T-helper 2 cell treated with Interferon-gamma antibody and Interleukin-4, amounts not matched to agents 5 μg/mL and 100 μg/mL, for 36 hours (primary cell): ENCODE measurements at places on chromosomes 6 and 20.

DNA sequence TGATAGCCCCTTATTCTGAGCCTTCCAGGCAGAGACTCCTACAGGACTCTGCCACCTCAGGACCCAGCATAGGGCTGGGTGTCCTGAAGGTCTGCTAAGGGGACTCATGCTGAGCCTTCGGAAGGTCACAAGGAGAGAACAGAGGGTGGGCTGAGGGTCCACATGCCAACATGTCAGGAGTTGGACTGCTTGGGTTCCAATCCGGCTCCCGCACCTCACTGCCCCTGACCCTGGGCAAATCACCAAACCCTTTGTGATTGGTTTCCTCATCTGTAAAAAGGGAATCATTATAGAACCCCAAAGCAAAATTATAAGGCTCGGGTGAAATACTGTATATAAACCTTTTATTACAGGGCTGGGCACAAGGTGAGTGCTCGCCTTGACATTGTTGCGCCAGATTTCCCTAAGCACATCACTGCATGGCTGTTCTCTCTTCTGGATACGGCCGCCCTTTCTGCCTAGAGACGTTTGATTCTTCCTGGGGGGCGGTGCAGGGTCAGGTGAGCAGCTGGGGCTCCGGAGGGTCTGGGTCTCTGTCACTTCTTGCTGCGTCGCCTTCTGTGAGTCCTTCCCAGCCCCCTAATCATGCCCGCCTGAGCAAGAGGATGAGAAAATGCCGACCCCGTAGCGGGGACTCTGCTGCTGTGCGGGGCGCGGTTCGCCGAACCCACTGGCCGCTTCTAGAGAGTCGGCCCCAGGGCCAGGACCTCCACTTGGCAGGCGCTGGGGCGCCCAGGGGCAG, 90.5 kb upstream of the EPB41L1 start:
- no peak for DNase-seq

DNA sequence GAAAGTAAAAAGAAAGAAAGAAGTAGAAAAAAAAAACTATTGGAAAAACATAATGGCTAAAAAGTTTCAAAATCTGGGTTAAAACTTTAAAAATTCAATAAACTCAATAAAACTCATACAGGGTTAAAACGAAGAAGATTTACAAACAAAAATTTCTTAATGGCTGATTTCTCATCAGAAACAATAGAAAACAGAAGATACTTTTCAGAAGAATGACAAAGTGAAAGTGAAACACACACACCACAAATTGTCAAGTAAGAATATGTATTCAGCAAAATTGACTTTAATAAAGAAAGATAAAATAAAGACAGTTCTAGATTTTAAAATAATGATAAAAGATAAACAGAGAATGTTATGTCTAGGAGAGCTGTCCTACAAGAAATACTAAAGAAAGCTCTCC, 618.9 kb upstream of the GJE1 start:
- no peak for DNase-seq

DNA sequence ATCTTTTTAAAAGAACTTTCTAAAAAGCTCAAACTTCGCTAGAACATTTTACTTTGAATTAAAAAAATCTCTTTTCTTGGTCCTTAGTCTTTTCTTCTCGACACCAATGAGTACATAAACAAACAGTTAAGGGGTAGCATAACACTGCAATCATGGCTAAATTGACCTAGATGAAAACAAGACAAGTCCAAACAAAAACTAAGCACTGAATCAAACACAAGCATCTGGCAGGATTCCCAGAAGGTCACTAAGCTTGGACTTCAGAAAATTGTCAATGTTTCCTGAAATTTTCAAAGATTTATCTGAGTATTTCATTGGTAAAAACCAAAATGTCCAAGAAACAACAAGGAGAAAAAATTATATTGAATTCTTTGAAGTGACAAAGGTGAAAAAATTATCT, 5.0 kb downstream of the COL21A1 start:
- no peak for DNase-seq

DNA sequence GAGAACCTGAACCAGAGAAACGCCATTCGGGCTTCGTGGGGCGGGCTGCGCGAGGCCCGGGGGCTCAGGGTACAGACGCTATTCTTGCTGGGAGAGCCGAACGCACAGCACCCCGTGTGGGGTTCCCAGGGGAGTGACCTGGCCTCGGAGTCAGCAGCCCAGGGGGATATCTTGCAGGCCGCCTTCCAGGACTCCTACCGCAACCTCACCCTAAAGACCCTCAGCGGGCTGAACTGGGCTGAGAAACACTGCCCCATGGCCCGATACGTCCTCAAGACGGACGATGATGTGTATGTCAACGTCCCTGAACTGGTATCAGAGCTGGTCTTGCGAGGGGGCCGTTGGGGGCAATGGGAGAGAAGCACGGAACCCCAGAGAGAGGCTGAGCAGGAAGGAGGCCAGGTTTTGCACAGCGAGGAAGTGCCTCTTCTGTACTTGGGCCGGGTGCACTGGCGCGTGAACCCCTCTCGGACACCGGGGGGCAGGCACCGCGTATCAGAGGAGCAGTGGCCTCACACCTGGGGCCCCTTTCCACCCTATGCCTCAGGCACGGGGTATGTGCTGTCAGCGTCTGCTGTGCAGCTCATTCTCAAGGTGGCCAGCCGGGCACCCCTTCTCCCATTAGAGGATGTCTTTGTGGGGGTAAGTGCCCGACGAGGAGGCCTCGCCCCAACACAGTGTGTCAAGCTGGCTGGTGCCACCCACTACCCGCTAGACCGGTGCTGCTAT, 904 bp downstream of the B3GALT4 start:
- peak; percentile 23 for DNase-seq

DNA sequence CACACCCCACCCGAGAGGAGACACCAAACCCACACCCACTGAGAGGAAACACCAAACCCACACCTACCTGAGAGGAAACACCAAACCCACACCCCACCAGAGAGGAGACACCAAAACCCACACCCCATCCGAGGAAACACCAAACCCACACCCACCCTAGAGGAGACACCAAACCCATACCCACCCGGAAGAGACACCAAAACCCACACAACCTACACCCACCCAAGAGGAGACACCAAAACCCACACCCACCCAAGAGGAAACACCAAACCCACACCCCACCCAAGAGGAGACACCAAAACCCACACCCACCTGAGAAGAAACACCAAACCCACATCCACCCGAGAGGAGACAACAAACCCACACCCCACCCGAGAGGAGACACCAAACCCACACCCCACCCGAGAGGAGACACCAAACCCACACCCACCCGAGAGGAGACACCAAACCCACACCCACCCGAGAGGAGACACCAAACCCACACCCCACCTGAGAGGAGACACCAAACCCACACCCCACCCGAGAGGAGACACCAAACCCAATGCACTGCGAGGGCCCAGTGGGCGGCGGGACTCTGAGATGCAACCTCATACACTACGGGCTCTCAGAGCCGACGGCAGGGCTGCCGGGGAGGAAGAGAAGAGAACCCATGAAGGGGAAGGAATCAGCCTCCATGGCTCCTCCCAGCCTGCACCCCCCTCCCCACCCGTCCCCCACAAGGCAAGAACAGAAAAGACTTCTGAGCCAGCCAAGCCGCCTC, 83.3 kb downstream of the TAF4 start:
- DNase-seq = no peak

GRCh38 chr6:26260110-26260637, 104.8 kb upstream of the BTN3A2 start:
- no peak for DNase-seq

GRCh38 chr6:159122453-159122852, 46.7 kb upstream of the FNDC1 start:
- DNase-seq = no peak

GRCh38 chr6:143006787-143007186, 53.9 kb upstream of the AIG1 start:
- no peak for DNase-seq

GRCh38 chr6:56909115-56909907, 45.6 kb upstream of the BEND6 start:
- DNase-seq = no peak

- DNase-seq = no peak
These were observed 5.0 kb downstream of the HLA-A start for GRCh38 chr6:29947077-29947980.

DNA sequence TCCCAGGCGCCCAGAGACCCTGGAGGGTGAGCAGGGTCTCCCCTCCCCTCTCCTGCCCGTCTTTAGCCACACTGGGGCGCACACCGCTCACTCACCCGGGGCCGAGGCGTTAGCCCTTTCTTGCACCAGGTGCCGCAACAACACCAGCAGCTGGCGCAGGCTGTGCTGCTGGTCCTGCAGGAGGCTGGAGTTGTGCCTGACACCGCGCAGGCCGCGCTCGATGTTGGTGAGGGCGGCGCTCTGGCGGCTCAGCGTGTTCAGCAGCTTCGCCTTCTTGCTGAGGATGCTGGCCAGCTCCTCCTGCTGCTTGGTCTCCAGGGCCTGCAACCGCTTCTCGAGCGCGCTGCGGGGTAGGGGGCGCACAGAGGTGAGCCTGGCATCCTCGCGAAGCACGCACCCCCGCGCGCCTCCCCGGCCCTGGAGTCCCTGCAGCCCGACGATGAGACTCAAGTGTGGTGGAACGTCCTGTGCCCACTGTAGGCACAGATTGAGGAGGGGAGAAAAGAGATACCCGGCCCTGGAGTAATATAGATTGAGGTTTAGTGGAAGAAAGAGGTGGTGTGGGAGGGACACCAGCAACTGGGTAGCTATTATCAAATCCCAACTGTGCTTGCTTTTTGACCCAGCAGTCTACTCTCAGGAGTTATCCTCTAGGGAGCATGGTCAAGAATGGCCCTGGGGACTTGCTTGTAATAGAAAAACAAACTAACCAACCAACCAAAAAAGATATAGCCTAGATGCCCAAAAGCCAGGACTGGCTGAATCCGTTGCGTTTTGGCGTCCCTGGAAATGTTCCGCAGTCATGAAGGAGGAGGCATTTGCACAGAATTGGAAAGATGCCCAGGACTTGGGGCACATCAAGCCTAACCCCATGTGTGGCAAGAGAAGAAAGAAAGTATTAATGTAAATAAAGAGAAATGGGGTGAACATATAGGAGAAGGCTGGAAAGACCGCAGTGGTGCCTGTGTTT, 30.9 kb downstream of the ANGPT4 start:
- DNase-seq = no peak

- DNase-seq = no peak
These were observed 149.3 kb downstream of the PTPRT start for GRCh38 chr20:43040427-43040826.

GRCh38 chr20:44411020-44411756, 55.7 kb downstream of the HNF4A start:
- DNase-seq = no peak

DNA sequence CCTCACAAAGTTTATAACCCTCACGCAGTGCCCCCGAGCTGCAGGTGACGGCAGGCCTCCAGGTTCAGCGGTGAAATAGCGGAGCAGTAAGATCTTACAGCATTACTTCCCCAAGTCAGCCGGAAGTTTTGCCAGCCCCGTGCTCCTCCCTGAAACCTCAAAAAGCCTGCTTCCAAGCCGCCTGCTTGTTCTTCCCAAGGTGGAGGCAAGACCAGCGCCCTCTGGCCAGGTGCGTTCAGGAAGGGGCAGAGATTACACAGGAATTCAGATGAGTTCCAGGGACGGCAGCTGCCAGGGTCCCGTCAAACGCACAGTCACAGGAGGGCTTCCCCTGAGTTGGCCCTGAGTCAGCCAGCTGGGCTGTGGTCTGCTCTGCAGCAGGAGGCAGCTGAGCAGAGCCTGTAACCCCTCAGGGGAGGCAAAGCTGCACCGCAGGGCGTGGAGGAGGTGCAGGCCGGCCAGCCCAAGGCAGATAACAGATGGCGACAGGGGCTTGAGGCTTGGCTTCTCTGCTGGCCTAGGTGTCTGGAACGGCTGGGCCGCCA, 124.1 kb upstream of the RPS6KA2 start:
- no peak for DNase-seq

GRCh38 chr6:85496009-85496579, 46.2 kb downstream of the NT5E start:
- no peak for DNase-seq

GRCh38 chr6:134936476-134936875, 13.4 kb downstream of the ALDH8A1 start:
- DNase-seq = no peak

DNA sequence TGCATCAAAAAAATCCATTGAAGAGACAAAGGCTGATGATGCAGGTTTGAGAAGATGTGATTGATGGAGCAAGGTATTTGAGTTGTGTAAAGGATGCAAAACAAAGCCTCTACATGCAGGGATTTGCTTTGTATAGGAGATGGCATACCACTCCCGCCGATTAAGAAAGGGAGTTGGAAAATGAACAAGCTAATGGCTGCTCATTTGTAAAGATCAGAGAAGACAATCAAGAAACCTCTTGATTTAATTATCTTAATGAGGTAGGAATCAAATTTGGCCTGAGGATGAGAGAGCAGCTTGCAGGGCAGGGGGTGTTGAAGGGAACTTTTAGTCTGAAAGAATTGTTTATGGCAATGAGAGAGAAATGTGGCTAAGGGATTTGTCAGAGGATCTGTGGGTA, 448.2 kb upstream of the ADGRB3 start:
- DNase-seq = no peak

GRCh38 chr6:93972791-93973190, 553.4 kb upstream of the EPHA7 start:
- DNase-seq = no peak

- no peak for DNase-seq
These were observed 38.5 kb downstream of the SOD2 start for GRCh38 chr6:159654483-159655098.

DNA sequence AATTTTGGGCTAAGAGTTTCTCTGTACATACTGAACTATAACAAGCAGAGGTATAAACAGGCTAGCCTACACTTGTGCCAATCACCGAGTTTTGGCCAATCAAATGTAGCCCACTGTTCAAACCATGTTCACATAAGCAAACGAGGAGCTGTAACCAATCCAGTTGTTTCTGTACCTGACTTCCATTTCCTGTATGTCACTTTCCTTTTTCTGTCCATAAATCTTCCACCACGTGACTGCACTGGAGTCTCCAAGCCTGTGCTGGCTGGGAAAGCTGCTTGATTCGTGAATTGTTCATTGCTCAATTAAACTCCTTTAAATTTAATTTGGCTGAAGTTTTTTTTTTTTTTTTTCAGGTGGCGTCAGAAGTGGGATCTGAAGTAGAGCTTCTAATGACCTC, 332.9 kb downstream of the RNF144B start:
- no peak for DNase-seq

DNA sequence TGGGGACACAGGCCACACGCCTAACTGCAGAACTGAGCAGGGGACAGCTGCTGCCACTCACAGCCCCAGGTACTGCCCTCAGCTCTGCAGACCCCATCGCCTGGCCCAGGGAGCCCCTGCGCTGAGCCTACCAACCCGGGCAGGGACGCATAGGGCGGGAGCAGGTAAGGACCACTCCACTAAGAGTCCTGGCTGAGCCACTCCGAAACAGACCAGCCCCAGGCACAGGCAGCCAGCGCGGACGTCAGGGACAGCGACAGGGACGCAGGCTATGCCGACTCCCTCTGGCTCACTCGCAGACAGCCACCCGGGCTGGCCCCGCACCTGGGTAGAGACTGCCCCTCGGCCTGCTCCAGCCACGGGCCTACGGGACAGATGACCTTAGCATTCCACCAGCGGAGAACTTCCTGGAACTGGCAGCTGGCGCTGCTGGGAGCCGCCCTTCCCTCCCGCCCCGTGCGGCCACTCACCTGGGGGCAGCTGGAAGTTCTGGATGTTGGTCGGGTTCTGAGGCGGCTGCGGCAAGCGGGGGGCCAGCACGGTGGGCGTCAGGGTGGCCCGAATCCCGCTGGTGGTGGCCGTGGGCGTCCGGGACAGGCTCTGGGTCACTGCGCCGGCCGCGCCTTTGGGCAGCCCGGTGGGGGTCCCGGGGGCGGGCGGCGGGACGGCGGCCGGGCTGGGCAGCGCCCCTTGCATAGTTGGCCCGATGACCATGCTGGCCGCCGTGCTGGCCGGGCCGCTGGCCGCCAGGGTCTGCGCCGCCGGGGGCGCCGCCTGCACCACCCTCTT, 1.5 kb downstream of the TAF4 start:
- DNase-seq = no peak

GRCh38 chr6:122491919-122492555, 20.4 kb upstream of the SERINC1 start:
- peak; percentile 51 for DNase-seq
